CD4-positive, alpha-beta T cell treated with Interleukin-10 for 1 hour (primary cell): ENCODE measurements at places on chromosomes 13 and 19.

DNA sequence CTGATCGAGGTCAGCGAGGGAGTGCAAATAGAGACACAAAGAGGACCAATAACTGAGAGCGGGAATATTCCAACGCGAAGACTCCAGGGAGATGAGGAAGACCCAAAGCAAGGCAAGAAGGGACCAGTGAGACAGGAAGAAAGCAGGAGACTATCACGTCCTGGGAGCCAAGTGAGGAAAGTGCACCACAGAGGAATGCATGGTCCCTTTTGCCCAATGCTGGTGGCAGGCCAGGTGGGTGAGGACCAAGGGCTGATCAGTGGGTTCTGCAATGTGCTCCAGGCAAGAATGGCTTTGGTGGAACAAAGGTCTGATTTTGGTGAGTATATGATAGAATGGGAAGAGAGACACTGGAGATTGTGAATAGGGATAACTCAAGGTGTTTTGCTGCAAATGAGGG lies 25.4 kb downstream of the CHST8 start:
- DNase-seq: no peak

GRCh38 chr13:48302871-48303358 lies 636 bp upstream of the RB1 start:
- DNase-seq: no peak

GRCh38 chr13:27375686-27376326 lies 48.6 kb upstream of the GTF3A start:
- peak; percentile 52 for DNase-seq

DNA sequence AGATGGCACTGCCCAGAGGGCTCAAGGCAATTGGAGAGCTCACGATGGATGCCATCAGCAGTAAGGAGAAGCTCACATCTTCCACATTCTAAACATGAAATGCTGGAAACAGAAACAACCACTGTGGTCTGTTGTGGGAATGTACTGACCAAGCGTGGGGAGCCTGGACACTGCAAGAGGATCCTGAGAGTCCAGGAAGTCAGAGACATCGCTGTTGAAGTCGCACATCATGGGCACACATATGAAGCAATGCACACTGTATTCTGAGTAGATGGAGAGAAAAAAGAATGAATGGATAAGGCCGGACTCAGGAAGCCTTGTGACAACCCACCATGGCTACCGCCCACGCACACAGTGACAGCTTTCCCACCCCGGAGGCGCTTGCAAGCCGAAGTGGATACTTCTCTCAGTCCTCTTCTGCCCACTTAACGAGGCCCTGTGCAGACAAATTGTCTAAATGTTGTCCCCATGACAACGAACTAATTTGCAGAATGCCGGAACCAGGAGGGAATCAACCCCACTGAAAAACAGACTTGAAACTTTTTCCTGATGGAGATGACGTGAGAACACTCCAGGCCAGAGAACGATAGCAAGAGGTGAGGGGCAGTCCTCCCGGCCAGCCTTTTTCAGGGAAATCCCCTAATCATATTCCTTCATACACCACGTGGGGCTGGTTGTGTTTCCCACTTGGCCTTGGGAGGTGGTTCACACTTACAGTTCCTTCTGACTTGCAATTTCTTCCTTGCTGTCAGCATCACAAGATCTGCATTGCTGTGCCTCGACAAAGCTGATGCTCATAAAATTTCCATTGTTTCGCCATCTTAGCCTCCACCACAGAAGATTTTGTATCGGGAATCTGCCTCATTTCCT lies 109.6 kb upstream of the SERP2 start:
- DNase-seq: no peak

GRCh38 chr19:46081928-46082727 lies 41.3 kb upstream of the IGFL4 start:
- peak; percentile 28 for DNase-seq

DNA sequence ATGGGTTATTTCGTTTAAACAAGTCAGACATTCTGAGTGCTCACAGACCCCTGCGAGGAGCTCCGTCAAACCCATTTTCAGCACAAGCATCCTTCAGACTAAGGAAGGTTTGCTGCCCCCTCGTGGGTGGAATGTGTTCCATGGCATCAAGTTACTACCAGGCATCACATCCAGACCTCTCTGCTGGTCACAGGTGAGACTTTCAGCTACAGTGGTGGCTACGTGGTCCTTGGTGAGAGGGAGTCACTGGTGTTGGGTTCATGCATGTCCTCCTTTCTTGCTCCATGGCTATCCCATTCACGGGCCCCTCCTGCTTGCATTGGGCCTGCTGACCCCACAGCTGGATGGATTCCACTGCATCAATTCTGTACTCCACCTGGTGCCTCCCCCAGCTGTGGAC lies 9.1 kb upstream of the LILRB5 start:
- DNase-seq: peak; percentile 59

GRCh38 chr13:53499576-53500133 lies 471.0 kb downstream of the OLFM4 start:
- no peak for DNase-seq

- no peak for DNase-seq
These were observed 183.5 kb upstream of the UBL3 start for GRCh38 chr13:30033681-30034457.

DNA sequence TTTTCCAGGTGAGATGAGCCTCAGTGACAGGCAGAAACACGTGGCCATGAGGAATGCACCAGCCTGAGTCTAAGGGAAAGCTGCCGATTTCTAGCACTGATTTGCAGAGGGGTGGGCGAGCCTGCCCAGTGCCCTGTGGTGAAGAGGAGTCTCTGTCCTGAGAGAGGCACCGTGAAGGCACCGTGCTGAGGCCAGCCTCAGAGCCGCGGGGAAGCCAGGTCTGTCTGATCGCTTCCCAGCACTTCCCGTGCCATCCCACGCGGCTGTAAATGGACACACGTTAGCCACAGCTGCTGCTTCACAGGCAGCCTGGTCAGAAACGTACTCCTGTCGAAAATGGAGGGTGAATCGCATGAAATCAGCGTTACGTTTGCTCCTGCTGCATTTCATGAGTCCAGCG lies 79.8 kb downstream of the ATP11A start:
- DNase-seq: no peak

GRCh38 chr13:40635315-40635995 lies 31.0 kb downstream of the FOXO1 start:
- no peak for DNase-seq

- no peak for DNase-seq
These were observed 58.1 kb downstream of the EDNRB start for GRCh38 chr13:77860507-77860981.

- DNase-seq: no peak
These were observed 12.1 kb upstream of the LGALS13 start for GRCh38 chr19:39590265-39590664.

GRCh38 chr19:32201636-32202051 lies 143.8 kb upstream of the ZNF507 start:
- DNase-seq: no peak

DNA sequence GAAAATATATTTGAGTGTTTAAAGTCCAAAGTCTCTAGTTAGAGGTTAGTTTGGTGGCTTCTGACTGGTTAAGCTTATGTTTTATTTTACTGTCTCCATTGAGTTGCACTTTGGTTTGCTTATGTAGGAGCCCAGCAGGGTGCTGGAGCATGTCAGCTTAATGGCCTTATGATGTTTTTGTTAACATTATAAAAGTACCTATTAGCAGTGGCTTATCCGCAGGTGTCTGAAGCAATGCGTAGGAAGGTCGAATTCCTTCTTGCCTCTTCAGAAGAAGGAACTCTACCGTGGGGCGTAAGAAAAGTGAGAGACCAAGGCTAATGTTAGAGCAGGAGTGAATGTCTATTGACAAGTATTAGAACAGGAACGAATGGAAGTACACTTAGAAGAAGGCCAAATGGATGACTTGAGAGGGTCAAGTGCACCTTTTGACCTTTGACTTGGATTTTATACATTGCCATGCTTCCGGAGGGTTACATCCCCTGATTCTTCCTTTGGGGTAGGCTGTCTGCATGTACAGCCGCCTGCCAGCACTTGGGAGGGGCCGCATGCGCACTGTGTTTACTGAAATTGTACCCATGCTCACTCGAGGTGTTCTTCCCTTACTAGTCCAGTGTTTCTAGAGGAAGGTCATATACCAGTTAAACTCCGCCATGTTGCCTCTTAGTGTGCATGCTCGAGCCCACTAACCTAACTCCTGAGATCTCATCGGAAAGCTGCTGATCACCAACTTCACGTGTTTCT lies 793.9 kb upstream of the PCDH9 start:
- no peak for DNase-seq

DNA sequence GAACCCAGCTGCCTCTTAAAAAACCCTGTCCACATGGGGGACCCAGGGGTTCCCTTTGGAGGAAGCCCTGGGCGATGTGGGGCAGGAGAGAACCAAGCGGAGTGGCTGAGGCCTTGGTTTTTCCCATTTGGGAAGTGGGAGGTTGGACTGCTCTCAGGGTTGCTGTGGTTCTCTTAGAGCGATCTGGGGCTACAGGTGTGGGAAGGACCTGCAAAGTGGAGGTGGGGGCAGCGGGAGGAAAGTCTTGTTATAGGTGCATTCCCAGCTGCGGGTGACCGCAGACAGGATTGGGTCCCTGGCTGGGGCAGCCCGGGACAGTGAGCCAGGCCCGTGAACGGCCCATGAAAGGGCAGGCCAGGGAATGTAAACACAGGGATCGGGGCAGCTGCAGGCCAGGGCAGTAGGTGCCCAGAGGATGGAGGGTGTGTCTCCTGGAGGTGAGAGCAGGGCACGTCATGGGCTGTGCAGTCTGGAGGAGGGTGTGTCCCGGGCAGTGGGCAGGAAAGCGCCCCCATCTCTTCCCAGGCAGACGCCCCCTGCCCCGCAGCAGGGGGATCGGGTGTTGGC lies 814 bp downstream of the SLC25A23 start:
- no peak for DNase-seq

DNA sequence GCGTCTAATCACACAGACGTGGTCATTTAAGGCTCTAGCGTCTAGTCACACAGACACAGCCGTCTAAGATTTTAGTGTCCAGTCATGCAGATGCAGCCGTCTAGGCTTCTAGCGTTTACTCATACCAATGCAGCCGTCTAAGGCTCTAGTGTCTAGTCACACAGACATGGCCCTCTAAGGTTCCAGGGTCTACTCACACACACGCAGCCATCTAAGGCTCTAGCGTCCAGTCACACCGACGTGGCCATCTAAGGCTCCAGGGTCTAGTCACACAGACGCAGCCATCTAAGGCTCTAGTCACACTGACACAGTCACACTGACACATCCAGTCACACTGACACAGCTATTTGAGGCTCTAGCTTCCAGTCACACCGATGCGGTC lies 55.7 kb downstream of the KLF2 start:
- no peak for DNase-seq

DNA sequence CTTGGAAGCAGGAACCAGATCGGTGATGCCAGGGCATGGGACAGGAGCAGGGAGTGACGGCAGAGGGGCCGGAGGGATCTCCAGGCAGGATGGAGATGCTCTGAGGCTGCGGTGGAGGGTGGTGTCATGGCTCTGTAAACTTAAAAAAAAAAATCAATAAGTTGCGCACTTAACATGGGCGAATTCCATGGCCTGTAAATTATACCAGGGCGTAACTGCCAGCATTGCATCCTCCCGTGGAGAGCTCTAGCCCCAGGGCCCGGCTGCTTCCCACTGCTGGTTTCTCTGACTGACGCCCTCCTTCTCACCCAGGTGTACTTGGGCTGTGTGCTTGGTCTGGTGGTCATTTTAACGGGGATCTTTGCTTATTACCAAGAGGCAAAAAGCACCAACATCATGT lies 8.7 kb downstream of the ATP12A start:
- DNase-seq: no peak

DNA sequence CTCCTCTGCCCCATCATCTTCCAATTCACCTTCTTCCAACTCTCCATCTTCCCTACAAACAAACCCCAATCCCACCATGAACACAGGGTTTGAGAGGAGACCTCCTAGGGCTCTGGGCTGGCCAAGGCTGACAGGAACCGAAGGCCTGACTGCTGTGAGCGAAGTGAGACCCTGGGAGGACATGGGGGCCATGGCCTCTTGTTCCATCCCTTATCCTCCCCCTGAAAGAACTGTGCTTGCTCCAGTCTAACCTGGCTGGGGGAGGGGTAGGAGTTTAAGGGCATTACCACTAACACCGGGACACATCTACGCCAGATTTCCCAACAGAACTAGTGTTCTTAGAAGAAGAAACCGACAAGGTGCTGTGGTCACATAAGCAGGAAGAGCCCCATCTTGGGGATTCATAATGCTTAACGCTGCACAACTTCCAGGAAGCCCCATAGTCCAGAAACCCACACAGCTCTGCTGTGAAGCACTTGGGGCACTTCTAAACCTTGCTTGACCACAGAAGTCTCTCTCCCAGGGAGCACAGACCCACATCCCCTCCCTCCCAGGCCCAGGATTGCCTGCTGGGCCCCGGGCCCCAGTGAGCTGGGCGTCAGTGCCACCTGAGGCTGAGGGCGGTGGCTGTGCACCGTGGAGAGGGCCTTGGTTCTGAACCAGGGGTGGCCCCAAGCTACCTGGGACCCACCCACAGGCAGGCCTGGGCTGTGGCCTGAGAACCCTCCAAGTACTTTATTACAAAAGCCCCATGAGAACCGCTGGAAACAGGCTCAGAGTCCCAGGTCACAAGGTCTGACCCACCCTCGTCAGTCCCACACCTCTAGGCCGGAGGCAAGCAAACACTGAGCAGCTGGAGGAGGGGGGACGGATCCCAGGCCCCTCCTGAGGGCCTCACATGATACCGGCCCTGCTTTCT lies 18.8 kb downstream of the ZC3H4 start:
- peak; percentile 68 for DNase-seq

GRCh38 chr13:36436811-36437210 lies 4.5 kb downstream of the CCNA1 start:
- DNase-seq: no peak

GRCh38 chr19:32258167-32258566 lies 87.2 kb upstream of the ZNF507 start:
- no peak for DNase-seq

GRCh38 chr19:33505148-33505547 lies 16.4 kb downstream of the PEPD start:
- no peak for DNase-seq

DNA sequence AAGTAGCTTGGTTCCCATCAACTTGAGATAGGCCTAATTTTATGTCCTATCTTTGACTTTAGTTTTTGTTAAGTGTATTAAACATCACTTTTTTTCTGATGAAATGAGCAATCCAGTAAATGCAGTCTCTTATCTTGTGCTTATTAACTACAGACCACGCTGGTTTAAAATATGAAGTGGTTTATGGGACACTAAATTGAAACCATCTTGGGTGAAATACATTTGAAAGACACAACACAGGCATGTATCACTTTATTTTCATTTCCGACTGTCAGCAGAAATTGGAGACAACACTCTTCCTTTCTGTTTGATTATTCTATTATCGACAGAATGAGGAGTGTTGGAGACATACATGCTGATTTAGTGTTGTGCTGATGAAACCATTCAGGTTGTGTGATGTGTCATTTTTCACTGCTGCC lies 447.7 kb downstream of the GPC6 start:
- DNase-seq: no peak

DNA sequence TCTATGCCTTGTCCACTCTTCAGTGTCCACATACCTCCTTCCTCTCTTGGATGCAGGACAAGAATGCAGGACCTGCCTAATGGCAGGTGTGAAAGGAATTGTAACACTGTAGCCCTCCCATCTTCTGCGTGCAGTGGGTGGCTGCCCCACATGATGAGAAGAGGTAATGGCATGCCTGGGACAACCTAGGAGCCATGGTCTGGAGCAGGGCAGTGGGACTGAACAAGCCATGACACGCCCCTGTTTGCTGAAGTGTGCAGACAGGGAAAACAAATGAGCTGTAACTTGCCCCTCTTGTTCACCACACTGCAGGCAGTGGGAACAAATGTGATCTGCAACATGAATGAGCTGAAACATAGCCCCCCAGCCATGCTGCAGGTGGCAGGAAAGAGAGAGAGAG lies 192.2 kb downstream of the PCDH17 start:
- no peak for DNase-seq

- no peak for DNase-seq
These were observed 1.6 kb downstream of the DNM2 start for GRCh38 chr19:10719466-10719961.

GRCh38 chr19:35797663-35798062 lies 15.0 kb downstream of the PRODH2 start:
- DNase-seq: no peak
